Bone marrow (tissue), 2 donors: ENCODE measurements at places on chromosomes 1 and 21.

DNA sequence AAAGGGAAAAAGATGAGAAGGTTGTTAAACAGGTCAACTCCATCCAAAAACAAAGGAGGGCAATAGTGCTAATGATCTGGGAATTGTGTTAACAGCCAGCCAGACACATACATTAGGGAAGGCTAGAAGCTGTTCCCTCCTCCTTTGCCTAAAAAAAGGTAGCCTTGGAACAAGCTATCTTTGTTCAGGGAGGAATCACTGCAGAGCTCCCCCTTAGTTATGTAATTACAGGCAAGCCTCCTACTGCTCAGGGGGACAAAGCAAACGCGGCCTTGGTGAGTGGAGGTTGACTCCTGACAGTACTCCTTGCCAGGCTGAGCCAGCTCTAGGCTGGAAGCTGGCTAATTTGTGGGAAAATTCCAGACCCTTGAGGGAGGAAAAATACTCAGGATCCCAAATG is 97.6 kb downstream of the VAV3 start:
- no peak for DNase-seq

DNA sequence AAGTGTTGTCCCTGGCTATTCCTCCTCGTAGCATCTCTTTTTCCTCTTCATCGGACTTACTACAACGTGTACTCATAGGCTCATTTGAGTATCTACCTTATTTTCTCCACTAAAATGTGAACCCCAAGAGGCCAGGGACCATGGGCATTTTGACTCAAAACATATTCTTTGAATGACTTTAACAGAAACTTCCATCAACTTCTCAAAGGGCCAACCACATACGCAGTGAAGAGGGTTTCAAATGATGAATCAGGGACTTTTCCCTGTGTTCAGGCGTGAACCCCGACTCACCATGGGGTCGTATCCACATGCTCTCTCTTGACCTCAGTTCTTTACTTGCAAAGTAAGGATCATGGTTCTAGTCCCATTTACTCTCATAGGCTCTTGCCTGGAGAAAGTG is 20.2 kb upstream of the GPR137B start:
- DNase-seq = no peak

DNA sequence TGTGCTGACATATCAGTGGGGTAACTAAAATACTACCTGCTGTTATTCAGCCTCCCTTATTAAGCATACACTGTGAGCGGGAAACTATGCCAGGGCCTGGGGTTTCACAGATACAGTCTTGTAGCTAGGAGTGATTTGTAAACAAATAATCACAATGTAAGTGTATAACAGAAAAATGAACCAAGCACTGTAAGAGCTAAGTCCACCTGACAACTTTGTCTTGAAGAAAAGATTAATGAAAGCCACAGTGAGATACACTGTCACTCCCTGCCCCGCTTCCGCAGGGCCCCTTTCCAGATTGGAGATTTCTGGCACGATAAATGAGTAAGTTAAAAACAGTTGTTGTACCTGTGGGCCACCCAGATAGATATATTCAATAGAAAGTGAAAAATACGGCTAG is 4.8 kb downstream of the RCAN3 start:
- DNase-seq = no peak

- DNase-seq = no peak
These were observed 78.2 kb downstream of the NFIA start for GRCh38 chr1:61160526-61160925.

DNA sequence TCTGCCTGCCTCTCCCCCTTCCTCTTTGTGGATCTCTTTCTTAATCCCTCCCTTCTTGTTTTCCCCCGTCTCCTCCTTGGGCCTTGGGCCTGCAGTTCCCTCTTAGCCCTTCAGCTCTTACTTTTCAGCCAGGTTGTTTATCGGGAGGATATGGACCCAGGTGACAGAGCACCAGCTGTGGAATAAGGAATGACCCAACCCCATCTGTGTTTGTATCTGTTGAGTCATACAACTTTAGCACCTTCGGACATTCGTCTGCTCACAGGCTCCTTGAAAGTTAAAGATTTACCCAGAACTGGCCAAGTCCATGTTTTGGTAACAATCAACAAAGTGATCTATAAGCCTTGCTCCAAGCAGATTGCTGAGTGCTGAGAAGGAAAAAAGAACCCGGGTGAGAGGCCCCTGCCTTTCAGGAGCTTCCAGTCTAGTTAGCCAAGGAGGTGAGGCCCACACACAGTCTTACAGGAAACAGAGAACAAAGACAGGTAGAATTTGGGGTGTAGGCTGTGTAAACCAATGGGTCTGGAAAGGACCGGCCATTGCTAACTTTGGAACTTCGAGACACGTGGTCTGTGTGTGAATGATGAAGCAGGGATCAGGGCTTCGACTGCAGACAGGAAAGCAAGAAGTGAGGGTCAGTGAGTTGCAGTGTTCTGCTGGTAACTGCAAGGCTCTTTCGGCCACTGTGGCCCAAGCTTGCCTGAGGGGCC is 66.7 kb upstream of the F3 start:
- no peak for DNase-seq

DNA sequence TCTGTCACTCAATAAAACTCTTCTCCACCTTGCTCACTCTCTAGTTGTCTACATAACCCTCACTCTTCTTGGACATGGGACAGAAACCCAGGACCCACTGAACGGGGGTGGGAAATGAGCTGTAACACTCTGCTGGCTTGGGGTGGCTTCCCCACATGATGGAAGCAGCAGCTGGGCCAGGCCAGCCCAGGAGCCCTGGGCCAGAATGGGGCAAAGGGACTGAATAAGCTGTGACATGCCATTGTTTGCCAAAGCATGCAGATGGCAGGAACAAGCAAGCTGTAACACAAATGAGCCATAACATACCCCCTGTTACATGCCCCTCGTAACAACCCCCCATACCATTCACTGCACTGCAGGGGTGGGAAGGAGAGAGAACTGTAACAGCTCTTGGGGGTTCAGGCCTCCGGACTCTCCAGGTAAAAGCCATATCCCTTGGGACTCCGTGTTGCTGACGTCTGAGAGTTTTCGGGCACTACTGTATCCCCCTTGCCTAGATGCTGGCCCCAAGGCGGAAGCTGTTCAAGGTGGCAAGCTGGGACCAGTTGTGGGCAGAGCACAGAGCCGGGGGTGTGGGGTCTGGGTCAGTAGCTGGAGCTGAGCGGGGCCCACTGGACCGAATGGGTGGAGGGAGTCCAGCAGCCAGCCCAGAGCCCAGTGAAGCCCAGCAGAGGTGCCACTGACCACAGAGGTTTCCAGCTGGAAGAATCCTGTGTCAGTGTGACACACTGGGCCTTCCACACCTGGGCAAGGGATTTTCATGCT is 56.1 kb upstream of the DMRTB1 start:
- DNase-seq = no peak

GRCh38 chr1:156502391-156502893 is 1.9 kb upstream of the MEF2D start:
- DNase-seq = no peak

DNA sequence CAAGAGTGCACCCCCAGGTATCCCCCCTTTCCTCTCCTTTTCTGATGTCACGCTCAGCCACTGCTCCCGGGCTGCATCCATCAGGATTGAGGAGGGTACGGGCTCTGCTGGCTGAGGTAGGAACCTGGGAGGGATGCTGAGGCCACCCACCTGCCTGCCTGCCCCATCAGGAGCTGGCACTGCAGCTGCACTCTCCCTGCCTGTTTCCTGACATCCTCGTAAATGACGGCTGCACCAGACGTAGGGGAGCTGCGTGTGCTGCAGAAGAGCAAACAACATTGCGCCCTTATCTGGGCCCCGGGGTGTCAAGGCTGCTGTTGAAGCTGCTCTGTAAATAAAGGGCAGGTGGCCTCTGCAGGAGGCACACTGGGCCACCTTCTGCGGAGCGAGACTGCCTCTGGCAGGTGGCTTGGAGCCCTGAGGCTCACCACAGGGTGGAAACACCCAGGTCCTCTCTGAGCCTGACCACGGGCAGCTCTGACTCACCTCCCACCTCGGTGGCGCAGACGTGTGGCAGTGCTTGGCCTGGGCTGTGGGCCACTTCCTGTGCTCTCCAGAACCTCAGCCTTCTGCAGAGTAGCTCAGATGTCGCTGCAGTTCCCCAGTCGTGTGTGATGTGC is 30.9 kb downstream of the SNAP47 start:
- no peak for DNase-seq

GRCh38 chr1:35030756-35031446 is 844 bp downstream of the ZMYM6 start:
- no peak for DNase-seq
